ENCODE measurements at places on chromosomes 3 and 15.

DNA sequence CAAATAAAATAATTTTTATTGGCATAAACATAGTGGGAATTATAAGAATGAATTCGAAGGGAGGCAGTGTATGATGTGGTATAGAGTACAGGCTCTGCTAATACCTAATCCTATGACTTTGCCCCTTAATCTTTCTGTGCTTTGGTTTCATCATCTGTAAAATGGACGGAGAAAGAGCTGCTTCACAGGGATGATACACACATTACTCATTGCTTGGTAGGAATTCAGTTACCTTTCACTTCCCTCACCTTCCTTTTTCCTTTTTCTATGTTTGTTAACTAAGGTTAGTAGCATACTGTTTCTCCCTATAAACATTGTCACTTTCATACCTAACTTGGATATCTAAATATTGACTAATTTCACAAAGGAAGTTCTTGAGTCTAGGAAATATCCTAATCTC lies 36.2 kb downstream of the LEKR1 start:
- DNase-seq = no peak

GRCh38 chr15:63981596-63982320 lies 64.5 kb downstream of the DAPK2 start:
- no peak for DNase-seq

DNA sequence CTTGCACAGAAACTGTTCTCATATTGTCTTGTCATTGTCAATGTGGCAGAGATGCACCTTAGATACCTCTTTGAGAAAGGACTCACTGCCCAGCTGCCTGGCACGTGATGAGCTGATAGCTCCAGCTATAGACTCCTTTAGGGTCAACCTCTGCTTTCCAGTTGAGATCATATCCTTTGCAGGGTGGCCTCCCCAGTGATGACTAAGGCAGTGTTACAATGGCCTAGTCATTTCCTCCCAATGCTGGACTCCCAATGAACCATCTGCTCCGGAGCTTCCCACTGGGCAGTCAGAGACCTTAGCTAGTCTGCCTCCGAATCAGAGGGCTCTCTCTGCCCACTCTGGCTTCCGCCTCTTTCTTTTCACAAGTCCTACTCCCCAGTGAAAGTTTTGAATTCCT lies 79.5 kb downstream of the CHRD start:
- DNase-seq = no peak

DNA sequence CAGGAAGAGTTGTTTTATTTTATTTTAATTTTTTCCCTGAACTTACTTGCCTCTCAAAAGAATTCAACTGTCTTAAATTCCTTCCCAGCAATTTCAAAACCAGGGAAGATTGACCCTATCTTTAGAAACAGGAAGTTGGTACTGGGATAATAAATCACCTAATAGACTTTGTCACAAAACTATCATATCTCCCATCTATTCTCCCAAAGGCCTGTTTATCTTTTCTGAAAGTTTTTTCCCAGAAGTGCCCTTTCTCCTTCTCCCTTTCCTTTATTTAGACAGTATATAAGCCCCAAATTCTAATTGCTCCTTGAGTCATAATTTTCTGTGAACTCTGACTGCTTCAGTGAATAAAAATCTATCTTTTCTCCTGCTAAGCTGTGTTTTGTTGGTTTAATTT lies 2.9 kb upstream of the RNF7 start:
- no peak for DNase-seq

- no peak for DNase-seq
Measured at GRCh38 chr3:10646531-10647335, 141.3 kb upstream of the ATP2B2 start.

DNA sequence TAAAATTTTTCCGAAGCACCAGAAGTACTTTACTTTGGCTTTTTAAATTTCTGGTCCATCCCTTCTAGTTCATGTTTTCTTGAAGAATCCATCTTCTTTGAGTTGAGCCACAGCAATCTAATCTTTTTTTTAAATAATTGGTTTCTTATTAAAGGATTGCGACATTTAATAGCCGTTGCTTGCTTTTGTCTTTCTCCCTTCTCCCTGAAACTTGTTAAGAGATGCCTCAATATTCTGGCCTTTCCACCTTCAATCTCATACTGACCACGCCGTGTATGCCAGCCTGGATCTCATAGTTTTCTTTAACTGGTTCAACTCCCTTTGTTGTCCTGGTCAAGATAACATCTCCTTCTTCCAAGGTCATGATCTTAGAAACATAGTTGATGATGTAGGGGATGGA lies 18.4 kb upstream of the RPLP1 start:
- no peak for DNase-seq

DNA sequence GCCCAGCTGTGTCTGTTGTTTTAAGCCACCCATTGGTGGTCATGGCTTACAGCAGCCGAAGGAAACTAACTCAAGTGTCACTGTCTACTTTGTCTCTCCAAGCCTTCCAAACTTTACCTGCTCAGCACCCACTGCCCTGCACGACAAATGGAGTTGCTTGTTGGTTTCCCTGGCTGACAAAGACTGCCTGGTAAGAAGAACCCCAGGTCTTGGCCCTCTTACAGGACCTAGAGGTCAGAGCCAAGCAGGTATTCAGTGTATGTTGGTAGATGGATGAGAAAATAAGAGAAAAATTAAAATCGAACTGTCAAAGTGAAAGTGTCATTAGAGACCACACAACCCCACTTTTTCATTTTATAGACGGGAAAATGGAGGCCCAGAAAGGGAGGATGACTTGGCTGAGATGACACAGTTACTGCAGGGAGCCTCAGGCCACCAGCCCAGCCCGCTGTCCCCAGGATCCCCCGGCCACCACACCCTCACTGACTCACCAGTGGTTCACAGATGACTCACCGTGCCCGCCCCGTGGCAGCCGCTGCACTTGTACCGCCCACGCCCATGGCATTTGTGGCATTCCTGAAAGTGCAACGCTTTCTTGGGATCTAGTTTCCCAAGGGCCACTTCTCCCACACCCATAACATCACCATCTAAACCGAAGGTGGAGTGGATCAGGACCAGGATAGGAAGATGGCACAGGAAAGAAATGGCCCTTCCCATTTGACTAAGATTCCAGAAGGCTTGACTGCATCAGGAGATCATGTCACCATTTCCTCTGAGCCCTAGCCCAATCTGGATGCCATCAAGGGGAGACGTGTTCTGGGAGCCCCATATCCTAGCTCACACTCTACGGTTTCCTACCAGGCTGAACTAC lies 15.2 kb downstream of the SSUH2 start:
- no peak for DNase-seq

DNA sequence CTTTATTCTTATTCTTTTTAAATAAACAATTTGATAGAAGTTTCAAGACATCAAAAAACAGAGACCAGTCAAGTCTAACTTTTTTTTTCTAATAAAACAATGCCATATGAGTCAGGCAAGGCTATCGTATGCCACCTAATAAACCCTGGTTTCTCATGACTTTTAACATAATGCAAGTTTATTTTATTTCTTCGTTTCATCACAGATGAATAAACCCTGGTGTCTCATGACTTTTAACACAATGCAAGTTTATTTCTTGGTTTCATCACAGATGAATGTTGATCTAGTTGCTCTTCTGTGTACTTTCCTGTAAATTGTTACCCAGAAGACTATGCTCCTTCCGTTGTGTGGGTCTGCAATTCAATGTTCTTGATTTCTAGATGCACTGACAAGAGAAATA lies 905.4 kb downstream of the ROBO2 start:
- no peak for DNase-seq

DNA sequence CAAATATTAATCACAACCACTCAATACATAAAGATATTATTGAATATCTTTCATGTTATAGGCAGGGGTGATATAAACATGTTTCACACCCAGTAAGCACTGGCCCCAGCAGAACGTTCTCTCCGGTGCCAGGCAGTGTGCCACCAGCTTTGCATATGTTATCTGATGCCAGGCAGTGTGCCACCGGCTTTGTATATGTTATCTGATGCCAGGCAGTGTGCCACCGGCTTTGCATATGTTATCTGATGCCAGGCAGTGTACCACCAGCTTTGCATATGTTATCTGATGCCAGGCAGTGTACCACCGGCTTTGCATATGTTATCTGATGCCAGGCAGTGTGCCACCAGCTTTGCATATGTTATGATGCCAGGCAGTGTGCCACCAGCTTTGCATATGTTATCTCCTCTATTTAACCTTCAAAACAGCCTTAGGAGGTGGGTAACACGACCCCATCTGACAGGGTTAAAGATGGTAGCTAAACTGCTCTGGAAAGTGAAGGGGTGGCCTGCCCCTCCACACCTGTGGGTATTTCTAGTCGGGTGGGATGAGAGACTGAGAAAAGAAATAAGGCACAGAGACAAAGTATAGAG lies 6.9 kb downstream of the MUC20 start:
- no peak for DNase-seq

GRCh38 chr3:60323651-60324050 lies 927.6 kb downstream of the FHIT start:
- no peak for DNase-seq

DNA sequence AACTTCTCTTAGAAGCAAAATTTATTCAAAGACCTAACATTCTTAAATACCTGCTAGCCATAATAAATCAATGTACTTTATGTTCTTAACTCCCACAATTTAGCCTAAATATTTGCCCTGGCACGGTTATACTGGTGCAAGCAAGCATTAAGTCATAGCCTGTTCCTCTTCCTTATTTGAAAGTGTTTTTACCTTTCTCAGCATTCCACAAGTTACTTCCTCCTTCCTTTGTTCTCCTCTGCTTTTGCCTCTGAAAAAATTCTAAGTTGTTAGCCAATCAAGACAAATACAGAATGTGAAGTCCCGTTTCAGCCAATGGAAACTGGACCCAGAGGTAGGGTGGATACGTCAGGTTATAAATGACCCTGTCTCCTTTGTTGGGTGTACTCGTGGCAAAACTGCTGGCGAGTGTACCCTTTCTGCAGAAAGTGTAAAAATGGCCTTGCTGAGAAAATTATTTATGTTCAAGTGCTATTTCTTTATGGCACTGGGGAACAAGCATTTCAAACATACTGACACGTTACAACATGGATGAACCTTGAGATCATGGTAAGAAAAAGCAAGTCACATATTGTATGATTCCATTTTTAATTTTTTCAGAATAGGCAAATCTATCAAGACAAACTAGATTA lies 3.1 kb upstream of the TATDN2 start:
- no peak for DNase-seq

GRCh38 chr3:4582624-4583023 lies 89.5 kb downstream of the ITPR1 start:
- DNase-seq = no peak

DNA sequence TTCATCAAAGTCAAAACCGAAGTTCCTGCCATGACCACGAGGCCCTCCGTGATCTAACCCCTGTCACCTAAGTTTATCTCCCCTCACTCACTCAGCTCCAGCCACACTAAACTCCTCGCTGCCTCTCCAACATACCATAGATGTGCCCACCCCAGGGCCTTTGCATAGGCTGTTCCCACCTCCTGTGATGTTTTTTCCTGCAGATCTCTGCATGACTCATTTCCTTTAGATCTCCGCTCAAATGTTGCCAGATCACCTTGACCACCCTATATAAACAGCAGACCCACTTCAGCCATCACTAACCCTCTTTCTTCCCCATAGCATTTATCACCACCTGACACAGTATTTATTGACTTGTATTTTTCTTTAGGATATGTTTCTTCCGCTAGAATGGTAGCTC lies 58.5 kb downstream of the HRH1 start:
- no peak for DNase-seq

GRCh38 chr15:80587816-80588456 lies 107.2 kb upstream of the ABHD17C start:
- no peak for DNase-seq

DNA sequence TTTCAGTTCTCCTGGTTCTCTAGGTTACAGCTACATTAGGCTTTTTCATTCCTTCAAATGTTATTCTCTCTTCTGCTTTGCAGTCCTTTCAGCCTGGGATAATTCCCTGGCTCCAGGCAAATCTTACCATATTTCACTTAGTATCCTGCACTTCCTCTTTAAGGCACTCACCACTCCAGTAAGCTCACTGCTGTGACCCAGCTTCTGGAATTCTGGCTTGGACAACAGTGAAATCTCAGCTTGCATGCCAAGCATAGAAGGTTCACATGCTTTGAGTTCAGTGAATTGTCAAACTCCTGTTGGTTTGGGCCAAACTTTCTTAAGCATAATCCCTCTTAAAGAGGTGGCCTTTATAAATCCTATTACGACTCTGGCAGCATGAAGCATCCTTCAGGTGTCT lies 69.4 kb downstream of the SCN10A start:
- DNase-seq = no peak

GRCh38 chr3:46929324-46929723 lies 47.2 kb downstream of the CCDC12 start:
- DNase-seq = no peak

DNA sequence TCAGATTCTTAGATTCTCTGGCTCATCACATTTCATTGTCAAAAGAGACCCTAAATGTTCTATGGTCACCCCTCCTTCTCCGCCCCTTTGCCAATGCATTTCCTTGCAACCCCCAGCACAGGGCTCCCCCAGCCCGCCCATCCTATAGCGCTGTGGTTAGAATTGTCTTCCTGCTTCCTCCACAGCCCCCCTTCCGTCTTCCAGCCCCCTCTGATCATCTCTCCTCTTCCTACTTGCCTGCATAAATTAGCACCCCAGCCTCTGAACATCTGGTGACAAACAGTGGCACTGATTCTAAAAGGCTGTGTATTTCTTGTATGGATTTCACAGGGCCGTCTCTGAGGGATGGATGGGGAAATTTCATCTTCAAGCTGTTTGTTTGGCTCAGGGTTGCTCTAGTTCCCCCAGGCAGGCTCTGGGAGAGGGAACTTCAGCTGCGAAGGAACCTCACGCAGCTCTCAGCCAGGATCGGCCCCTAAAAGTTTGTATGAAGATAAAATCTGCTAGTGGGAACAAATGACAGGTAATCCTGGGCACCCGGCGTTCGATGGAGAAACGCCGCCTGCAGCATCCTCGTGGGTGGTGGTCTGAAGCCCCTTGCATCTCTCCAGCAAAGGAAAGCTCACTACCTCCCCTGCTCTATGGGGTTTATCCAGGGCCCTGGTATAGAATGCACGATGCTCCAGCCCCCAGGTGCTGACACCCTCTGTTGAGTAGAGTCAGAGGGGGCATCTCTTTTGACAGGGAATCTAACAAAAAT lies 83.0 kb downstream of the WNT7A start:
- DNase-seq = no peak

DNA sequence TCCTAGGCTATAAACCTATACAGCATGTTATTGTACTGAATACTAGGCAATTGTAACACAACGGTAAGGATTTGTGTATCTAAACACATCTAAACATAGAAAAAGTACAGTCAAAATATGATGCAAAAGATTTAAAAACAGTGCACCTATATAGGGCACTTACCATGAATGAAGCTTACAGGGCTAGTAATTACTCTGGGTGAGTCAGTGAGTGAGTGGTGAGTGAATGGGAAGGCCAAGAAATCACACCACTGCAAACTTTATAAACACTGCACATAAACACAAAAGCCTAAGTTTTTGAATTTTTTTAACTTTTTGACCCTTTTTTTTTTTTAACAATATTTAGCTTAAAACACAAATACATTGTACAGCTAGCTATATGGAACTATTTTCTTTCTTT lies 204.7 kb upstream of the CTNNB1 start:
- no peak for DNase-seq

DNA sequence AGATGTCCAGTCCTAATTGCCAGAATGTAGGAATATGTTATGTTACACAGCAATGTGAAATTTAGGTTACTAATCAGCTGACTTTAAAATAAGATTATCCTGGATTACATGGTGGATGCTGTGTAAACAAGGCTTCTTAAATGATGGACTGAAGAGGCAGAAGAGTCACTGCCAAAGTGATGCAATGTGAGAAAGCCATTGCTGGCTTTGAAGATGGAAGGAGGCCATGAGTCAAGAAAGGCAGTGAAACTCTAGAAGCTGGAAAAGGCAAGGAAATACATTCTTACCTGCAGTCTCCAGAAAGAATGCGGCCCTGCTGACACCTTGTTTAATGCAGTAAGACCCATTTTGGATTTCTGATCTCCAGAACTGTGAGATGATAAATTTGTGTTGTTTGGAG lies 179.1 kb upstream of the ZPLD1 start:
- DNase-seq = no peak
